ENCODE measurements at places on chromosomes 2 and 18.

DNA sequence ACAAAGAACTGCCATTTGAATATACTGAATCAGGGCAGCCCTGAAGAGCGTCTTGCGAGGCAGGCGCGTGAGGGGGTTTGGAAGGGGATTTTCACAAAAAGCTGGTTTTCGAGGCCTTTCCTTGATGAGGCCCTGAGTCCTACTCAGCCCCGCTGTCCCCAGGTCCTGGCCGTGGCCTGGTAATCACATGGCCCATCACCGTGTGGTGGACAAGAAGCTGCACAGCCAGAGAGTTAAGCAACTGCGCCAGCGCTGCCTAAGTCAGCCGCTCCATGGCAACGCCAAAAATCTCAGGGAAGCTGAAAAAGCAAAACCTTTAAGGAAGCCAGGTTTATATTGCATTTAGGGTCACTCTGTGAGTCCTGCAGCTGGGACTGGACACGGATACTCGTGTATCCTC, 341.2 kb upstream of the MYT1L start:
- no peak for DNase-seq

GRCh38 chr18:36769611-36770314, 59.0 kb downstream of the TPGS2 start:
- no peak for DNase-seq

- DNase-seq, result peak; percentile 23
Measured at GRCh38 chr2:7427293-7428060, 510.3 kb downstream of the RNF144A start.

GRCh38 chr2:40103590-40103989, 324.5 kb upstream of the THUMPD2 start:
- no peak for DNase-seq

DNA sequence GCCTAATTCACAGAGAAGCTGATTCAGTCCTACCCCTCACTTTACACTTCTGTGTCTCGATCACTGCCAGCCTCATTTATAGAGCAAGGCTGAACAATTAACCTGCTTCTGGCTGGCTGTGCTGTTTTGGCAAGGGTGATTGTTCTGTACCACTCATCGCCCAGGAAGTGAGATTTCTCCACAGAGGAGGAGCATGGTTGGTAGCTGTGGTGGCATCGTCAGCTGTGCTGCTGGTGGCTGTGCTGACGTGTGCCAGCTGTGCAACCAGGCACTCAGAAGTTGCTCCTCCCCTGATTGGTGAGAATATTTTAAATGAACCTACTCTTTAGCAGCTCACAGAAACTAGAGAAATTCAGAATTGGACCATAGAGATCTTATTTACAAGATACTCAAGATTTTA, 158.3 kb downstream of the EML6 start:
- no peak for DNase-seq

DNA sequence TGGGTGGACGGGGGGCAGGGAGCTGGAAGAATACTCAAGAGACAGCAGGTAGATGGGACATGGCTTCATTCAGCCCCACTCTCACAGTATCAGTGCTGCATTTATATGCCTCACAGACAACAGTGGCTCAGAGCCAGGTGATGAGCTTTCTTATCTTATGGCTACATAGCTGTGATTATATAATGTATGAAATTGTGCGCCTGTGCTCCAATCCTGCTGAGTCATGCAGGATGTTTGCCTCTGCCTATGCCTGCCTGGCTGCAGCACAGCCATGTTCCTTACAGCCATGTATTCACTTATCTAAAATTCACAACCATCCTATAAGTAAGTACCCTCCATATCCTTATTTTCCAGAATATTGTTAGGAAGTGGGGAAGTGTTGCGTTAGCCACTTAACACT, 37.7 kb upstream of the RNF103 start:
- no peak for DNase-seq

GRCh38 chr2:26725521-26725820, 32.9 kb downstream of the KCNK3 start:
- no peak for DNase-seq

GRCh38 chr18:48917579-48918517, 32.9 kb downstream of the SMAD7 start:
- DNase-seq, result no peak

GRCh38 chr18:8045160-8045883, 478.2 kb downstream of the PTPRM start:
- no peak for DNase-seq

DNA sequence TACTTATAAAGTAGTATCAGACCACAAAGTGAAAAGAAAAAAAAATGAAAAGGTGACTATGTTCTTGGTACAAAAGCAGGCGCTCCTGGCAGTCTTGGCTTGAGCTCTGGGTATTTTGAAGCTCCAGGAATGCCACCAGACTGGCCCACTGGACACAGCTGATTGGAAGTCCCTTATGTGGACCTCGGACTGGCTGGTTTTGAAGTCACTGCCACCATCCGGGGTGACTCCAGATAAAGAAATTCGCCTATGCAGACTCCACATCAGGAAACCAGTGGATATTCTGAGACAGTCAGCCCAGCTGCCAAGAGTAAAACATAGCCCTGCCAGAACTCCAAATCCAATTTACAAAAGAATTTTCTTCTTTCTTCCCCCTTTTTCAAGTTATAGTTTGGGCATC, 28.0 kb downstream of the ACKR3 start:
- DNase-seq, result no peak

DNA sequence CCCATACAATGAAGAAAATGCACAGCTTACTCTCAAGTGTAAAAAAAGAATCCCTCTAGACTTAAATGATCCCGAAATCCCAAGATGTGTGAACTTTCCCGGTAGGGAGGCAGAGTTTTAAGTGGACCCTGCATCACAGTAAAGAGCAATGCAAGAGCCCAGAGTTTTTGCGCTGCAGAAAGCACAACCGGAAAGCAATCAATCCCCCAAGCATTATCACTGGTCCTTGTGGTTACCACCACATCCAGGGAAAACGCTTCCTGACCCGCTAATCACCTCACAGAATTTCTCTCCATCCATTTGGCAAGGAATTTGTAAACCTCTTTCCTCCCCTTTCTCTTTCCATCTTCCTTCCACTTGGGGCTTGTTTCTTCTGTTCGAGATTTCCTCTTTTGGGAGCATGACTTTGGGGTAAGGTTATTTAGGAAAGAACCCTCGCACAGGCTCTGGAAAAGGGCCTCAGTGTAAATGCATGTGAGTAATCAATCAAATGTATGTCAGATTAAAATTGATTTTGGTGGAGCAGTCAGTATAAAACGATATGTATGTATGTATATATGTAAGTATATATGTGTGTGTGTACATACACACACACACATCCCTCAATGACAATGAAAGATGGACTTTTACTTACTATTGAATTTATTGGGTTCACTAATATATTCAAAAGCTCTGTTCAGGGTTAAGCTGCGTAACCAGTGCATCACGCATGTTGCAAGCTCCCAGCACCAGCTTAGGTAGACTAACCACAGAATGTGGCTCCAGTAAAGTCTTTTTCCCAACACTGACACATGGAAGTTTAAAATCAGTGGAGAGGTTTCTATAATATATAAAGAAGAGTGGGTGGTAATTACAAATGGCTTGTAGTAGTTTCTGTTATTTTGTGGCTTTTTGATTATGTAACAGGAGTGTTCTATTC, 1.6 kb downstream of the PLCL1 start:
- DNase-seq, result no peak

DNA sequence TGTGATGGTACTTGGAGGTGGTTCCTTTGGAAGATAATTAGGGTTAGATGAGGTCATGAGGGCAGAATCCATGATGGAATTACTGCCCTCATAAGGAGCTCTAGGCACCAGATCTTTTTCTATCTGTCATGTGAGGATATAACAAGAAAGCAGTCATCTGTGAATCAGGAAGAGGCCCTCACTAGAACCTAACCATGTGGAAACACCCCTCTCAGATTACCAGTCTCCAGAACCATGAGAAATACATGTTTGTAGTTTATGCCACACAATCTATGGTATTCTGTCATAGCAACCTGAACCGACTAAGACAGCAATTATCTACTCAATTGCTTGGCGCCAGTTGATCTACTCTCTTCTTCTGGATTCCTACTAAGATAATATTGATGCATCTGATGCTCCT, 2.4 kb upstream of the SERPINB10 start:
- DNase-seq, result no peak

- DNase-seq, result no peak
Measured at GRCh38 chr2:68800027-68800401, 65.4 kb downstream of the ARHGAP25 start.

- DNase-seq, result no peak
Measured at GRCh38 chr2:32788114-32788513, 158.6 kb upstream of the LTBP1 start.

GRCh38 chr2:226123300-226123699, 676.3 kb downstream of the IRS1 start:
- DNase-seq, result no peak

- no peak for DNase-seq
Measured at GRCh38 chr18:58046093-58046793, 2.2 kb downstream of the NEDD4L start.

DNA sequence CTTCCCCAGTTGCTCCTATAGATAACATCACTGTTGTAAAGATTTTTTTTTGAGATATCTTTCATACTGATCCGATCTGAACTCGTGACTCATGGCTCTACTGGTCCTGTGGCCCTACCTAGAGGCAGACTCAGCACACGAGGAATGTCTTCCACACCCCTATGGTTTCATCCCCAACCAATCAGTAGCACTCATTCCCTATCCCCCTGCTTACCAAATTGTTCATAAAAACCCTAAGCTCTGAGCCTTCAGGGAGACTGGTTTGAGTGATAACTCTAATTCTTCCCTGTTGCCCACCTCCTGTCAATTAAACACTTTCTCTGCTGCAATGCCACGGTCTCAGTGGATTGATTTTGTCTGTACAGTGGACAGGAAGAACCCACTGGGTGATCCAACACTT, 4.2 kb upstream of the SAP130 start:
- no peak for DNase-seq
